Activated CD4-positive, alpha-beta T cell treated with anti-CD3 and anti-CD28 coated beads, Interleukin-2, amount 50 U/mL, for 16 hours (primary cell): ENCODE measurements at places on chromosomes 6 and 20.

DNA sequence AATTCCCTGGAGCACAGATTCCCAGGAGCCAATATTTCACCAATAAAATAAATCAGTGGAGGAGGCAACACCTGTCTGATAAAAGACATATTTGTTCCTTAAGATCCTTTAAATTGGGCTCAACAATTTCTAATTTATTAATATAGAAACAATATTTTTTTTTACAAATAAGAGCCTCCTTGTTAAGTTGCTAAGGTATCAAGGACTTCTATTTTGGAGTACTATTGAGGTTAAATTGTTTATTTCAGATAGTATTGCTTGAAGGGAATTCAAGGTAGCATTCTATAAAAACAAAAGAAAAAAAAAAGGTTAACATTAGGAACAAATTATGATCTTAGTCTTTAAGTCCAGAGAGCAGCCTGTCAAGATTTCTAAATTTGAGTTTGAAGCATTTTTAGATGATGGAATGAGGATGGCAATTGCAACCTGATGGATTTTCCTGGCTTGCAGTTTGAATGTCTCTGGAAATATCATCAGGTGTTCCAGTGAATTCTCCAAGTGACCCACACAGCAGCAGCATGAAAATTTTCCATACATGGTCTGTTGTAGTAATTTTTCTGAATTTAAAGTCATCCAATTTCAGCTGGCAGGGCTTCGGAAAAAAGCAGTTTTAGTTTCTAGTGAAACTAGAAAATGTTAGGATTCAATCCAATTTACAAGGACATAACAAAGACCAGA lies 19.3 kb upstream of the NCR2 start:
- DNase-seq: no peak

GRCh38 chr20:31523361-31524283 lies 9.4 kb downstream of the HM13 start:
- DNase-seq: no peak

DNA sequence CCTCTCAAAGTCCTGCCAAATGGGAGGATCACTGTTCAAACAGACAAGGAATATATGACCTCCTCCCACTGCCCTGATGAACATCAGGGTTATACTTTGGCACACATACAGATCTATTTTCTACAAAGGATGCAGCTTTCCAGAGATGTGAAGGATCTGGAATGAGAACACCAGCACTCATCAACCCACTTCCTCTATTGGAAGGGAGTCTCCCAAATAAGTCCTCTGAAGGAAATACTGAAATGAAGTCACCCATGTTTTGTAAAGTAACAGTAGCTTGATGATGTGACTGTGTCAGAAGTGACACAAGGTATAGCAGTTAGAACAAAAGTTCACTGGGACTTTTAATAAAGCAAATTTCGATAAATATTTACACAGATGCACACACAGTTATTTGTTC lies 104.9 kb downstream of the OGFRL1 start:
- DNase-seq: no peak

- DNase-seq: peak; percentile 36
These were observed 7.5 kb upstream of the CCDC28A start for GRCh38 chr6:138765896-138766655.

DNA sequence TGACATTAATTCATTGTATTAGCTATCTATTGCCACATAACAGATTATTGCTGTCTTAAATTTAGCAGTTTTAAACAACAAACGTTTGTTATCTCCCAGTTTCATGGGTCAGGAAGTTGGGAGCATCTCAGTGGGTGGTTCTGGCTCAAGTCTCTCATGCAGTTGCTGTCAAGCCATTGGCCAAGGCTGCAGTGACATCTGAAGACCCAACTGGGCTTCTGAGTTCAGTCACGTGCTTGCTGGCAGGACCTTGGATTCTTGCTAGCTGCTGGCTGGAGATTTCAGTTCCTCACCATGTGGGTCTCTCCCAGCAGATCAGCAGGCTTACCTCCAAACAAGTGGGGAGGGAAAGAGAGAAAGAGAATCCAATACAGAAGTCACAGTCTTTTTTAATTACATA lies 152.6 kb upstream of the EXOC2 start:
- DNase-seq: no peak

DNA sequence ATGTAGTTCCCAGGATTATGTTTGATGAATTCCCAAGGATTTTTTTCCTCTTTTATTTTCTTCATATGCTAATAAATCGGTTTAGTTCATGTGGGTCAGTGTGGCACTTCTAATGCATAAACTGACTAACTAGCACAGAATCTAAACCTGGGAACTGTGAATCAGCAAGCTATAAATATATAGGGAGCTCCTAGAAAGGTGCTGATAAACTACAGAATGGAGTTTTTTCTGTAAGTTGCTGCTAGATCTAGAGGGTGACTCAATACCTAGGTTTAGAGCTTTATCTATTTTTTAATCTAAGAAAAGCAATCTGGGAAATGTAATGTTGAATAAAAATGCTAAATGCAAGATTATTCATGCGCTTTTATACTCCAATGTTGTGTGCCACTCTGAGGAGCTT lies 118.8 kb upstream of the PTCHD4 start:
- no peak for DNase-seq

DNA sequence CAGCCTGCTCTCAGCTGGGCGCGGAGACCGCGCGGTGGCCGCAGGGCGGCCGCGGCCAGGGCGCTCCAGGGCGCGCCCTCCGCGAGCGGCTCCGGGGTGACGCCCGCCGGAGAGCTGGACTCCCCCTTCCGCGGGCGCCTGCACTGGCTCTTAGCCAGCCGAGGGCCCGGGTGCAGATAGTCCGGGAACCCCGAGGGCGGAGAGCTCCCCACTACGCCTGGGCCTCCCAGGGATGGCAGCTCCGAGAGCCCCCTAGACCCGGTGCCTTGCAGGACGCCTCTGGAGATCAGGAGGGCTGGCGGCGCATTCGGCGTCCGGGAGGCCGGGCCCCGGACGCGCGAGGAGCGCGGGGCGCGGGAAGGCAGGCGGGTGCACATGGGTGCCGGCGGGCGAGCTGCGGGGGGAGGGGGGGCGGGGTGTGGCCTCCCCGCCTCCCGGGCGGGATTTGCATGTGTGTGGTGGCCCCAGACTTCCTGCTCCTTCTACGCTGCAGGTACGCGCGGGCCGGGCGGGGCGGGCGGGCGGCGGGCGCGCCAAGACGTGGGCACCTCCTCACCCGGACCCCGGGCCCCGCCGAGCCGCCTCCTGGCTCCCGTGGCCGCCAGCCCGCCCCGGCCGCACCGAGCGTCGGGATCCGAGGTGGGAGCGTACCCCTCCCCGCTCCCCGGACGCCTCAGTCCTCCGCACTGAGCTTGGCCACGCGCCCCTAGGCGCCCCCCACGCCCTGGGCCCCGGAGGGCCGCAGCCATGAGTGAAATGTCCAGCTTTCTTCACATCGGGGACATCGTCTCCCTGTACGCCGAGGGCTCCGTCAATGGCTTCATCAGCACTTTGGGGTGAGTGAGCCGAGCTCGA lies at the start of gene ITPR3:
Gene ITPR3 (plus strand): TSS at position 467 of the 855 bp plus-strand sequence. CDS start 281 bp downstream, at position 748.
- DNase-seq: peak; percentile 83

- DNase-seq: peak; percentile 20
These were observed 897 bp downstream of the CHD6 start for GRCh38 chr20:41617059-41617901.

DNA sequence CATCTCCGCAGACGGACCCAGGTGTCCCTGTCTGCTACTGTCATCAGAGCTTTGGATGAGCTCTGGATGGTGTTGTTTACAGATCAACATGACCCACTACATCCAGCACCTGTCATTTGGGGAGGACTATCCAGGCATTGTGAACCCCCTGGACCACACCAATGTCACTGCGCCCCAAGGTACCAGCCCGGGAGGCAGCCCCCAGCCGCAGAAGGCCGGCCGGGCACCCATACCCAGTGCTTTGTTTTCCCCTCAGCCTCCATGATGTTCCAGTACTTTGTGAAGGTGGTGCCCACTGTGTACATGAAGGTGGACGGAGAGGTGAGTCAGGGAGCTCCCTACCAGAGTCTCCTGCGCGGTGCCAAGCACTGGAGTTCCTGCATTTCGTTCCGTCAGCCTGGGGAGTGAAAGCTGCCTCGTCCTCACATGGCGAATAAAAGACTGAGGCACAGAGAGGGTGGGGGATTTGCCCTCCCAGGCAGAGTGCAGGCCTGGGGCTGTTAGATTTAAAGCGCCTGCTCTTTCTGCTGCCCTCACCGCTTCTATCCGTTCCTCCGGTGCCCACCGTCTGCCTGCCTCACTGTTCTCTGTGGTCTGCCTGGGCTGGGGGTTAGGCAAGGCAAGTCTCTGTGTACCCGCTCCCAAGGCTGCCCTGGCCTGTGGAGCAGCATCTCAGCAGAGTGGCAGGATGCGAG lies 14.2 kb downstream of the ERGIC3 start:
- no peak for DNase-seq

DNA sequence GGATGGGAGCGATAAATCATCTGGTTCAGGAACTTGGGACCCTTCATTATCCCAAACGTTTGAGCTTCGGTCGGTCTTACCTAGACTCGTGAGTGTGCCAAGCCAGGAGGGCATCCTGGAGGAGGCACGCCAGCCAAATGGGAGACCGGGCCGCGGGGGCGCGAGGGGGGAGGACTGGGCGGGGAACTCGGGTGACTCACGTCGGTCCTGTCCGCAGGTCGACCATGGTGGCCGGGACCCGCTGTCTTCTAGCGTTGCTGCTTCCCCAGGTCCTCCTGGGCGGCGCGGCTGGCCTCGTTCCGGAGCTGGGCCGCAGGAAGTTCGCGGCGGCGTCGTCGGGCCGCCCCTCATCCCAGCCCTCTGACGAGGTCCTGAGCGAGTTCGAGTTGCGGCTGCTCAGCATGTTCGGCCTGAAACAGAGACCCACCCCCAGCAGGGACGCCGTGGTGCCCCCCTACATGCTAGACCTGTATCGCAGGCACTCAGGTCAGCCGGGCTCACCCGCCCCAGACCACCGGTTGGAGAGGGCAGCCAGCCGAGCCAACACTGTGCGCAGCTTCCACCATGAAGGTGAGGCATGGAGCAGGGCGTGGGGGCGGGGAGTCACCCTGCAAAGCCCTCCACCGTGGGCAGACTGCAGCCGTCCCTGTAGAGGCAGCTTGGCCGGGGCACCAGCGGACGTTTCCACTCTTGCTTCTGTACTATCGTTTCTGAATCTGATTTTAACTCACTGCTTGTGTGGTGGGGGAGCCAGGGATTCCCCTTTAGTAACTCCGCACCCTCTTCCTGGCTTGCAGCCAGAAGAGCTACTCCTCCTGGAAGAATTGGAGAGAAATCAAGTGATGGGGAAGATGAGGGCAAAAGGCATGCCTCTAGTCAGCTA lies 2.7 kb downstream of the BMP2 start:
- no peak for DNase-seq

- DNase-seq: no peak
These were observed 112.4 kb upstream of the RUNX2 start for GRCh38 chr6:45215759-45216158.
